ENCODE measurements at places on chromosomes 1 and 21. TPM values are rescaled to one million over a fixed set of nuclear protein-coding genes. Genes with fewer than 3 reads are reported as not detected.

The PGLYRP3 gene
- not detected for total RNA-seq

The TMEM52 gene
- total RNA-seq = 1.8 TPM

The PTPN7 gene
- not detected for total RNA-seq

The IL19 gene
- not detected for total RNA-seq

The EFCAB7 gene
- total RNA-seq = 4.0 TPM

The CCDC181 gene
- total RNA-seq = not detected

The PTGER3 gene
- not detected for total RNA-seq

The DMRTA2 gene
- not detected for total RNA-seq

The HMCN1 gene
- 0.85 TPM for total RNA-seq

The ILDR2 gene
- not detected for total RNA-seq

The NBPF12 gene
- 5.1 TPM for total RNA-seq

The KPNA6 gene
- 58.2 TPM for total RNA-seq

The C1orf141 gene
- total RNA-seq = not detected

The CLCA4 gene
- not detected for total RNA-seq

The ELK4 gene
- total RNA-seq = 23.6 TPM

The OR2T2 gene
- total RNA-seq = not detected

The PANK4 gene
- total RNA-seq = 24.5 TPM

The MROH7 gene
- not detected for total RNA-seq

The KRTAP19-3 gene
- total RNA-seq = not detected

The MX2 gene
- total RNA-seq = 43.2 TPM

The KRTAP11-1 gene
- total RNA-seq = not detected

The ADGRB2 gene
- 2.5 TPM for total RNA-seq

The GJA8 gene
- not detected for total RNA-seq

The CLCA2 gene
- 162 TPM for total RNA-seq

All from foreskin keratinocyte (primary cell).